ENCODE measurements at places on chromosomes 5 and 9.

DNA sequence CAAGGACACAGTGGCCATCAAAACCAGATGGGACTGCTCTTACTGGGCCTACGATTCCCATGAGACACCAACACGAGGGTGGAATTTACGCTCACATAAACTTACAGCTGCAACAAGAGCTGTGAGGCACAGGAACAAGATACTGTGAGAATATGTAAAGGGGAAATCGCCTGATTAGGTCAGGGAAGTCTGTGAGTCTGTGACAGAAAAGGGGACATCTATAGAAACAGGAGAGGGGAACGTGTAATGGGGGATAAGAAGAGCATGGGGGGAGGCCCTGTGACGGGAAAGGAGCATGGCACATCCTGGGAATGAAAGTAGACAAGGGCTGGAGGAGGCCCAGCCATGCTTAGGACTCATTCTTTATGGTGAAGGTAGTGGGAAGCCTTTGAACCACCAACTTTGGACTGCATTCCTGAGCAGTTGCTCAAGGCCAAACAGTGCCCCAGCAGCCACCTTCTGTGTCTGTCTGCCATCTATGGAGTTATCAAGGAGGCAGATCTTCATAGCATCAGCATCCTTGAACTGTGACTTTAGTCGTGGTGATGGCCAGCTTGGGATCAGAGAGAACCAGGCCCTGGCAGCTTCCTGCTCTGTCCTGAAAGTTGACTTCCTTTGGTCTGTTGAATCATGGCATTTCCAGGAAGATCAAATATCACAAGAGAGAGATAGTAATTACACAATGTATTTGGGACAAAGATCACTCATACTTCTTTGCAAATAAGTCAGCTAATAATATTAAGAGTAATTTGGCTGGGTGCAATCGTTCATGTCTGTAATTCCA lies 87.9 kb upstream of the FAM169A start:
- no peak for DNase-seq

GRCh38 chr9:105313238-105313637 lies 68.8 kb downstream of the SLC44A1 start:
- no peak for DNase-seq

DNA sequence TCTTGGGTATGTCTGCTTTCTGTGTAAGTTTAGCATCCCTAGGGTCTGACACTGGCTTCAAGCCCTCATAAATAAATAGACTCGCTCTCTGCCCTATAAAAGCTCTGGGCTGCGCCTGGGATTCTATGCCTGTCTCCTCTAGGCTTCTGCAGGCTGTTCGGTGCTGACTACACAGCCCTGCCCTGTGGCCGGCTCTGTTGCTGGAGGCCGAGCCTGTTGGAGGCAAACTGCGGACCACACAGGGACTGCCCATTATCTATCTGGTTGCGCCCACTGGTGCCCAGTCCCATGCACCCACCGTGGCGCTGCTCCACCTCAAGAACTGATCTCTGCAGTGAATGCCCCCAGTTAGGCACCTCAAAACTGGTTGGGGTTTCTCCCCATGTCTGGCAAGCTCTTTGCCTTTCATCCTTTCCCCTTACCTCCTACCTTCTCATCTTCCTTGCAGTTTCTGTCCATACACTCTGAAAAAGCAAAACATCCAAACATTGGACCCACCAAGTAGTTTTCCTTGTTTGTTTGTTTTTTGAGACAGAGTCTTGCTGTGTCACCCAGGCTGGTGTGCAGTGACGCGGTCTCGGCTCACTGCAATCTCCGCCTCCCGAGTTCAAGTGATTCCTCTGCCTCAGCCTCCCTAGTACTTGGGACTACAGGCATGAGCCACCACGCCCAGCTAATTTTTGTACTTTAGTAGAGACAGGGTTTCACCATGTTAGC lies 207.2 kb downstream of the ERCC6L2 start:
- DNase-seq = no peak

DNA sequence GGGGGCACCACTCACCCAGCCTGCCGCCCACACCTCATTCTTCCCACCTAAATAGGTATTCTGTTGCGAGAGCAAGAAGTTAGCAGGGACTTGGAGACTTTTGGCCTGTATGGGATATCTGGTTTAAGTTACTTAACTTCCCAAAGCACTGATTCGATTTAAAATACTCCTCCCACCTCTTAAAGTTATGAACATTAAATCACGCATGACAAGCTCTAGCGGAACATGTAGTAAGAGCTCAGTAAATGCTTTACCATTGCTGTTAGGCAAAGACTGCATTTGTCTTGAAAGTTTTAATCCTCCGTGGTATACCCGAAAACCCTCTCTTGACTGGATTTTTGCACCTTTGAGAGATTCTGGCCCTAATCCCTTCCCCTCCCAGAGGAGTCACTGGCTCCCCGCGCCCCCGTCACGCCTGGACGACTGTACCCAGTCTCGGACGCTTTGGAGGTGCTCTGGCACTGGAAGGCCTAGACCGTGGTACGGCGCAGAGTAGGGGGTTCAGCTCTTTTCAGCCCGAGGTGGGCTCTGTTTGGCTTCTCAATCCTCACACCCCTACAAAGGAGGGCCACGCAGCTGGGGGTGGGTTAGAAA lies 4.4 kb downstream of the GDNF start:
- no peak for DNase-seq

- DNase-seq = no peak
Observed at GRCh38 chr5:138542180-138542955, 668 bp downstream of the ETF1 start.

GRCh38 chr5:96563816-96564215 lies 98.4 kb upstream of the CAST start:
- no peak for DNase-seq

- no peak for DNase-seq
Observed at GRCh38 chr9:124831642-124832364, 21.5 kb upstream of the WDR38 start.

GRCh38 chr9:18331808-18332209 lies 142.1 kb upstream of the ADAMTSL1 start:
- DNase-seq = no peak
